ENCODE measurements at places on chromosomes 1 and 21.

DNA sequence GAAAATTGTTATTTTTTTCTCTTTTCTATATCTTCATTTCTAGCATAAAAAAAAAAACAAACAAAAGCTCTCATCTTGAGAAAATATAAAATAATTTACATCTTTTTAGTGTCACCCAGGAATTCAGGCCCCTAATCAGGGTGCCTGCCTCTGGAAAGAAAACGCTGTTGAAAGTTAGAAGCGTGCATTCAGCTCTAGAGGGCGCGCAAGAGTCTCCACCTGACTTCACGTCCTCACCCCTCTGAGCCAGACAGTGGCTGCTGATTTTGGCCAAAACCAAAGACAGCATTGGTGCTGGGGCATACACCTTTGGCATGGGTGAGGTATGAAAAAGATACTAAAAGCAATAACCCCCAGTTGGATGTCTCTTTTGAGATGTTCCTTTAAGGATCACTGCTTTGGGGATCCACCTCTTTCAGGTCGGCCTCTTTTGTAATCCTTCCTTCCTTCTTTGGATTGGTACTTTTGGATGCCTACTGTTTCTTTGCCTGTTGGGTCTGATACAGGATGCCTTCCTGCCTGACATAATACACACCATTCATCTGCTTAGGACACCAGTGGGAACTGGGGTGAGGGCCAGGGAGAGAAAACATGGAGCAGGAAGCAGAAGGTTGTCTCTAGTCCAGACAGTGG is 77.6 kb upstream of the CHRM3 start:
- DNase-seq: no peak

GRCh38 chr21:25328736-25329135 is 278.5 kb downstream of the MRPL39 start:
- no peak for DNase-seq

GRCh38 chr1:144101397-144102045 is 129.7 kb upstream of the FAM72C start:
- no peak for DNase-seq

DNA sequence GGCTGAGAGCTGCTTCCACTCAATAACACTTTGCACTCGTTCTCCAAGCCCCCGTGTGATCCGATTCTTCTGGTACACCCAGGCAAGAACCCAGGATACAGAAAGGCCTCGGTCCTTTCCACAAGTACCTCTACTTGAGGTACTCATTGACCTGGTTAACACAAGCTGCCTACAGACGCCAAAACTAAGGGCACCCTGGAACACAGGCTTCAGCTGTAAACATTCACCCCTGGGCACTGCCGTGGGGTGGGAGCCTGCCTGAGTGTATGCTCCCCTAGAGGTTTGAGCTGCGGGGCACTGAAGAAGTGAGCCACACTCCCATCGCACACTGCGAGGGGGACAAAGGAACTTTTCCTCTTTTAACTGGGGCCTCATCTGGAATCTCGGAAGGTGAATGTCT is 30.5 kb downstream of the LRRC3 start:
- no peak for DNase-seq

DNA sequence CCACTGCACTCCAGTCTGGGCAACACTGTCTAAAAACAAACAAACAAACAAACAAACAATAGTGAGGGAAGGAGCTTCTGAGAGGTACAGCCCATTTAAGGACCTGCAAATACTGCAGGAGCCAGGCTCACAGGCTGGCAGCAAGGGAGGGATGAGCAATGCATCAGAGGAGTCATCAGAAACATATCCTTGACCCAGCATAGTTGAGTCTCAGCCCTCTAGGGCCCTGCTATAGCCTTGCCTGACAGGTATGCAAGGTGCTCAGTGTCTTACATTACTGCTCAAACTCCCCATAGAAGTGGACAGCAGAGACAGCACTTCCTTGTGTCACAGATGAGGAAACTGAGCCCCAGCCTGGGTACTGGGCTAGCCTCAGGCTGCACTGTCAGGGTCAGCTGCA is 7.3 kb upstream of the TTC4 start:
- DNase-seq: no peak

- no peak for DNase-seq
These were observed 62.8 kb upstream of the PRRC2C start for GRCh38 chr1:171422511-171422910.

DNA sequence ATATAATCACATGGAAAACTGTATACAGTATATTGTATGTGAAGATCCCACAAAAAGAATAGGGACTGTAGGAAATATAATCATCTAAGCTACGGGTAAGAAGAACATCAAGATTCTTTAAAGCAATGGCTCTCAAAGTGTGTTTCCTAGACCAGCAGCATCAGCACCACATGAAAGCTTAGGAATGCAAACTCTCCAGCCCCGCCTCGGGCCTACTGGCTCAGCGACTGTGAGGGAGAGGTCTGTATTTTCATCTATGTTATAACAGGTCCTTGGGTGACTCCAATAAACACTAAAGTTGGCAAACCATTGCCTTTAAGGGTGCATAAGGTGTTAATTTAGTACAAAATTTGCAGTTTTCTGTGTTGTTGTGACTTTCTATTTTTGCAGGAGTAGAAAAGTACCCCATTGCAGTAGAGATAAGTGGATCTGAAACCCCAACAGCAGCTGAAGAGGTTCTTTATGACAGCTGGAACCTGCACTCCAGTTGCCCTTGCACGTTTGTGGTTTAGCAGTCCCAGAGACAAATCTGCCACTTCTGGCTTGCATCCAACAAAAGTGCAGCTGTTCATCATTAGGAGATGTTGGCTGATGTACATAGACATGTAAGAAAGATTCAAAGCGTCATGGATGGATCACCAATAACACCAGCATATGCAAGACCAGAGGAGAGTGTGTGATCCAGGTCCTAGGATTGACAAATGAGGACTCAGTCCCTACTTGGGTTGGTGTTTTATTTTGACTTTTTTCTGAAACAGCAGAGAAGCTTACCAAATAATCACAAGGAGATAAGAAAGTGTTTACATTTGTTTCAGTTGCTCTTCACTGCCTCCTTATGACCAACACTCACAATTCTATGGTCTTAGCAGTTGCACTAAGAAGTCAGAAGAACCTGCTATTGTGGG is 15.9 kb upstream of the IFNAR1 start:
- DNase-seq: no peak

GRCh38 chr1:172960019-172960418 is 90.7 kb downstream of the TNFSF18 start:
- DNase-seq: no peak

GRCh38 chr1:117629625-117630422 is 24.0 kb downstream of the TENT5C start:
- no peak for DNase-seq

DNA sequence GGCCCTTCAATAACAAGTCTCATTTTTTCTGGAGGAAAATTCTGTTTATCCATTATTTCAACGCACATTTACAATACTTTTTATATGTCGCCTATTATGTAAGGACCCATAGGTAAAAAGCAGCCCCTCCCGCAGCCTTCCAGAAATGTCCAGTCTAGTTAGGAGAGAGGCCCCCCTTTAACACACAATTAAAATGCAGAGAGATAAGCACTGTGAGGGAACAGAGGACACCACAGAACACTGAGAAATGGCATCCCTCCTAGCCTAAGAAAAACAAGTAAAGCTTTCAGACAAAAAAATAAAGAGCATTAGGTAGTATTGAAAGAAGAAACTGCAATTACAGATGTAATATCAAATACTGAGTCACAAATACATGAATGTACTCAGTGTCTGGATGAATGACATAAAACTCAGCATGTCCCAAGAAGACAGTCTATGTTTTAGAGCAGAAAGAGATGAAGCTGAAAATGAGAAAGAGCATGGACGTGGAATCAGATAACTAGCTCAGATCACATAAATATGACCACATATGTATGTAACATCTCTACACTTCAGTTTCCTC is 62.9 kb downstream of the DAB1 start:
- DNase-seq: no peak

GRCh38 chr1:17826165-17826488 is 71.0 kb downstream of the ACTL8 start:
- no peak for DNase-seq

GRCh38 chr21:31261759-31262158 is 82.3 kb downstream of the TIAM1 start:
- no peak for DNase-seq

- DNase-seq: no peak
These were observed 157.1 kb downstream of the ELAVL4 start for GRCh38 chr1:50265790-50266314.

- DNase-seq: no peak
These were observed 25.6 kb upstream of the IER5 start for GRCh38 chr1:181062836-181063428.

DNA sequence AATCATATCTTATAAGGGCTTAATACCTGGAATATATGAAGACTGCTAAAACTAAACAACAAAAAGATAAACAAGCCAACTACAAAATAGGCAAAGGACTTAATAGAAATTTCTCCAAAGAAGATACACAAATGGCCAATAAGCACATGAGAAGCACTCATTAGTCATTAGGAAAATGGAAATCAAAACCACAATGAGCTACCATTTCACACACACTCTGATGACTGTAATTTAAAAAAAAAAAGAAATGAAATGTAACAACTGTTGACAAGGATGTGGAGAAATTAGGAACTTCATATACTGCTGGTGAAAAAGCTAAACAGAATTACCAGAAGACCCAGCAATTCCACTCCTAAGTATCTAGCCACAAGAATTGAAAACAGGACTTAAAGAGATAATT is 374.2 kb upstream of the ZP4 start:
- no peak for DNase-seq

DNA sequence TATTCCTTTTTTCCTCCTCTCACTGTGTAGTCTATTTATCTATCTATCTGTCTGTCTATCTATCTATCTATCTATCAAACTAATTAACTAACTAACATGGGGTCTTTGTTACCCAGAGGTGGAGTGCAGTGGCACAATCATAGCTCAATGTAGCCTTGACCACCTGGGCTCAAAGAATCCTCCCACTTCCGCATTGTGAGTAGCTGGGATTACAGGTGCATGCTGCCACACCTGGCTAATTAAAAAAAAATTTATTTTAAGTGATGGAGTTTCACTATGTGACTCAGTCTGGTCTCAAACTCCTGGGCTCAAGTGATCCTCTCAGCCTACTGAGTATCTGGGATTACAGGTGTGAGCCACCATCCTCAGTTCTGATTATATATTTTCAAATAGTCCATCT is 71.4 kb downstream of the CCDC18 start:
- DNase-seq: no peak

DNA sequence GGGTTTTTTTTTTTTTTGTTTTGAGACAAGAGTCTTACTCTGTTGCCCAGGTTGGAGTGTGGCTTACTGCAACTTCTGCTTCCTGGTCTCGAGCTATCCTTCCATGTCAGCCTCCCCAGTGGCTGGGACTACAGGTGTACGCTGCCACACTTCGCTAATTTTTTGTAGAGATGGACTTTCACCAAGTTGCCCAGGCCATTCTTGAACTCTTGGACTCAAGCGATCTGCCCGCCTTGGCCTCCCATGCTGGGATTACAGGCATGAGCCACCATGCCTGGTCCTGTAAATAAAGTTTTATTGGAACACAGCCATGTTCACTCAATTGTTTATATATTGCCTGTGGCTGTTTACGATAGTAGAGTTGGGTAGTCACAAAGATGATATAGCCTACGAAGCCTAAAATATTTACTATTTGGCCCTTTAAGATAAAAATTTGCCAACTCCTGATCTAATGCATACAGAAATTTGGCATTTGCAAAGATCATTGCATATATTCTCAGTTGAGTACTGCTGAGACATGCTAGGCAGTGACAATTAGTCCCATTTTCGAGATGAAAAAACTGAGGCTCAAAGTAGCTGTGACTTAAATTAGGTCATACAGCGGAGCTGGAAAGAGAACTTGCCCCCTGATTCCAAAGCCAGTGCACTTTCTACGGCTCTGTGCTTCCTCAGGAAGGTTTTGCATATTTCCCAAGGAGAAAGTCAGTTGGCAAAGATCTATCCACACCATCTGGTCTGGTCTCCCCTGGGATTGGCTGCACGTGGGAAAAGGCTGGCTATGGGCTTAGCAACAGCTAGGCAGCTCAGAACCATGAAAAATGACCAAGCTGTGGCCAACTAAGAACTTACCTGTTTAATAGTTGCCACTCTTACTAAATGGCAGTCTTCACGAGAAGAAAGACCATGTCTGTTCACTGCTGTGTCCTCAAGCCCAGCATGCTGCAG is 19.4 kb downstream of the MECR start:
- DNase-seq: no peak

GRCh38 chr1:175168782-175169181 is 23.8 kb downstream of the KIAA0040 start:
- DNase-seq: no peak

DNA sequence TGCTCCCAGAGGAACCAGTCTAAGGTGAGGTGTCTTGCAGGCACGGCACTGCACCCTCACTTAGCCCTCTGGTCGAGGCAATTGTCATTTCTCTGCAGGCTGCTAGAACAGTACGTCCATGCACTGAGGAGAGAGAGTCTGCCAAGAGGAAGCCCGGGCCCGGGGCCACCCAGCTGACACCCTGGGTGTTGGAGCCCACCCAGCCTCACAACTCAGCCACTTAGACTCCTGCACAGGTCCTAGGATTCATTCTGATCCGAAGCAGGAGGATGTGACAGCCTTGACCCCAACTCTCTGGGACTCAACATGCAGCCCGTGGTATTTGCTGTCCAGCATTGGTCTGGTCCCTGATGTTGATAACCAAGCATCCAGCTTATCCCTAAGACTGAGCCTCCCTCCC is 111.9 kb downstream of the ADSS2 start:
- DNase-seq: no peak

DNA sequence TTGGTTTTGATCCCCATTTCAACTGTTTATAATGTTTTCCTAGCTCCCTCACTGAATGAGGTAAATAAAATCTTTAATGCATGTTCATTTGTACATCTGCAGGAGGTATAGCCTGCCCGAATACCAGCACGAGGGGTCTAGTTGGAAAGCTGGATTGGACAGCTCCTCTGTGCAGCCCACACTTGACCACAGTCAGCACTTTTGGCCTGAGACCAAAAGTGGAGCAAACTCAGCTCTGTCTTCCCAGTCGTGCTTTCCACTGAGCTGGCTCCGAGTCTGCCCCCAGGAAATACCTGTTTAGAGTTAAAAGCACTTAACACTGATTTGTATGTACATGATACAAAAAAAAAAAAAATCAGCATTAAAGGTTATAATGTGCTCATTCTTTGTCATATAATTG is 224.4 kb downstream of the DSCAM start:
- DNase-seq: no peak

DNA sequence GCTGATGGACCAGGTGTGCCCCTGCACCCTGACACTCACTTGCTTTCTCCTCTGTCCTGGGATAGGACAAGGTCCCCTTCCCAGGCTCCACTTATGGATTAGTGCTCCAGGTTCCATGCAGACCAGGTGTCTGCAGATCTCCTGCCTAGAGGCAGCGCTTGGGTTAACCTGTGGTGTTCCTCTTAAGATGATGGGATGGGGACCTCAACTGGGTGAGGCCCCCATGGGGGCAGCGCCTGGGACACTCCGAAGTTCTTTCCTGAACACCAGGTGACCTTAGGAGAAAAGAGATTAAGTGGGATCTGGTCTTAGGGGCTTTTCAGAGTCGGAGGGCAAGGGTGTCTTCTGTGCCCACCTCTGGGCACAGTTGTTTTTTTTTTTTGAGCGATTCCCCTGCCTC is 21.2 kb downstream of the TNNT2 start:
- no peak for DNase-seq
